ENCODE measurements at places on chromosomes 5 and 9.

DNA sequence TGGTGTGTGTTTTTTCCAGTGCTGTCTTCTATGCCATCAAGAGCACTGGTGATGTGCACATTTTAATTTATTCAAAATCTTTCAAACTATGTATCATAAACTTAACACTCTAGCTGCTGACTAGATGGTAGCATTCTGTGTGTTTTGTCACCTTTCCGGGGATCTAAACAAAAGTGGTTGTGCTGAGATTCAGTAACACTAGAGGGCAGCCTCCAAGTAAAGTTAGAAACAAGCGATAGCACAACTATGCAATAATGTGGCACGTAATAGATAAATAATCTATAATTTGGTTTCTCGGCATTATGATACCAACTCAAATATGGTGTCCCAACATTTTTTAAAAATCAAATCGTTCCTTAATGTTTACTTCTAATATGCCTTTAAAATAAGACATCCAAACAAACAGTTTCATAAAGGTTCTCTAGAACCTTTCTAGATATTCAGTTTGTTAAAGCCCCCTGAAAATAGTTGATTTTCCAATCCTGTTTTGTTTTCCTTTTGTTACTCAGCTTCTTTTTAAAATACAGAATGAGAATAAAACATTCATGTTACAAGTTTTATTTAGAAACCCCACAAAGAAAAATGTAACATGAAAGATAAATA is 16.9 kb downstream of the SEMA6A start:
- no peak for DNase-seq

GRCh38 chr9:17927616-17928015 is 348.8 kb downstream of the SH3GL2 start:
- no peak for DNase-seq

DNA sequence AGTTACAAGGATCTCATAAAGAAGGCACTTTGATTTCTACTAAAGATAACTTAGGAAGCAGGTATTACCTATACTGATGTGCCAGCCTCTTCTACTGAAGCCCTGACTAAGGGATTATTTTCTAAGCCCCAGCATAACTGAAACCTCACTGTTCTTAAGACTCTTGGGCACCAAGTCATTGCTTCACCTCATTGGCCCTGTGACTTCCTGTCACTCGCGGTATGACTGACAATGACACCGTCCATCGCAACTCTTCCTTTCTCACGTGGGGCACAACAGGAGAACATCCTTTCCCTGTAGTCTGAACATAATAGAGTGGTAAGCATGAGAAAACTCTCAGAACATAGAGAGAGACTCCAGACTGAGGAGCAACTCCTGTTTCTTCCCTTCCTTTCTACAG is 6.4 kb downstream of the OR2V2 start:
- no peak for DNase-seq

- DNase-seq, result no peak
Observed at GRCh38 chr5:150672237-150672883, 11.3 kb downstream of the MYOZ3 start.

DNA sequence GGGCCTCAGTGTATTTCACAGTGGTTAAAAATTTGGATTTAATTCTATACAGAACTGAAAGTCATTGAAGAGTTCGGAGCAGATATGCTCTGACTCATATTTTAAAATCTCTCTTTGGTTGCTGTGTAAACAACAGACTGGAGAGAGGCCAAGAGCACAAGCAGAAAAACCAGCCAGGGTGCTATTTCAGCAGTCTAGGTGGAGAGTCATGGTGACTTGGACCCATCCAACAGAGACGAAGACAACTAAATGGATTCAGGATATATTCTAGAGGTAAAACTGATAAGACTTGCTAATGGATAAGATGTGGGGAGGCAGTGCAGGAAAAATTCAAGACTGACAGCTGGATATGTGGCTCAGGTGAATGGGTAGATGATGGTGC is 168.9 kb downstream of the MAPKAP1 start:
- DNase-seq, result no peak

DNA sequence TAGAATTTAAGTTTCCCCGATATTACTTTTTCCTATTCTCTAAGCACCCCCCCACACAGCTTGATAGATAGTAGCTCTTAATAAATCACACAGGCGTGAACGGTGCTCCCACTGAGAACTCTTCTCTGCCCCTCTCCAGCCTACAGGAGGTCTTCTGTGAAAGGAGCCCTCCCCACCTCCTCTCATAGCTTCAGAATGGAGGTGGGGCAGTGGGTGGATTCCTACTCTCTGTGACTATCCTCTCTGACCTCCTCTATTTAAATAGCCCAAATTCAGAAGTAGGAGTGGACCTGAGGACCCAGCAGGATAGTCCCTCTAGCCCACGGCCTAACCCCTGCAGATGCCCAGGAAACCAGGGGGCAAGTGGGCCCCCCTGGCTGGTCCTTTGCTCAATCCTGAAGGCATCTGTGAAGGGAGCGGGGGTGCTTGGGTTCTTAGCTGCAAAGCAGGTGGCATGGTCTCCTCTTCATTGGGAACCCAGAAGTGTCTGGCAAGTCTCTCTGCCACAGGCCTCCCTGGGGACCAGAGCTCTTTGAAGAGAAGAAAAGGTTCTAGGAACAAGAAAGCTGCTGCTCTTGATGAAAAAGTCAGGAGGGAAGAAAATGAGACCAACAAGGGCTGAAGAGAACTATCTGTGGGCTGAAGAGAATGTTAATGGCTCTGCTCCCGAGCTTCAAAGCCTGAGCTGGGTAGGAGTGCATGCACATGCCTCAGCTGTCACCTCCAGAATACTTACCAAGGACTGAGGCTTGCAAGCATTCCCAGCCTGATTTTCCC is 21.1 kb upstream of the HSPA9 start:
- DNase-seq, result no peak

DNA sequence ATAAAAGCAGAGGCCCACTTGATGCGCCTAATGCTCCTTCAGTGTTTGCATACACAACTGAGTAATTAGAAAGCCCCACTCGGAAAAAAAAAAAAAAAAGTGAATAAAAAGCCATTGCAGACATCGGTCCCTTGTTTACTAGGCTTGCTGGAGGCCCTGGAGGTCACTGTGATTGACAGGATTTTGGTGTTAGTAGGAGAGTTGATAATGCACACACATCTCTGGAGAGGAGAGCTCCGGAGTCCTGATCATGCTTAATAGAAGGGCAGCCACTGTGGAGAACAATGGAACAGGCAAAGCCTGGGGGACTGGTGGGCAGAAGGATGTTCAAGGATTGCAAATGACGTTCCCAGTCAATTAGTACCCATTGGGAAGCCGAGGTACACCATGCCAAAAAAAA is 152.5 kb downstream of the EFNA5 start:
- DNase-seq, result no peak

GRCh38 chr5:172897481-172898217 is 61.6 kb upstream of the RPL26L1 start:
- DNase-seq, result no peak

GRCh38 chr5:119953474-119953873 is 324.1 kb downstream of the FAM170A start:
- no peak for DNase-seq

GRCh38 chr5:5063533-5063953 is 76.6 kb upstream of the ADAMTS16 start:
- no peak for DNase-seq

GRCh38 chr5:96885518-96886338 is 9.4 kb downstream of the ERAP2 start:
- no peak for DNase-seq

DNA sequence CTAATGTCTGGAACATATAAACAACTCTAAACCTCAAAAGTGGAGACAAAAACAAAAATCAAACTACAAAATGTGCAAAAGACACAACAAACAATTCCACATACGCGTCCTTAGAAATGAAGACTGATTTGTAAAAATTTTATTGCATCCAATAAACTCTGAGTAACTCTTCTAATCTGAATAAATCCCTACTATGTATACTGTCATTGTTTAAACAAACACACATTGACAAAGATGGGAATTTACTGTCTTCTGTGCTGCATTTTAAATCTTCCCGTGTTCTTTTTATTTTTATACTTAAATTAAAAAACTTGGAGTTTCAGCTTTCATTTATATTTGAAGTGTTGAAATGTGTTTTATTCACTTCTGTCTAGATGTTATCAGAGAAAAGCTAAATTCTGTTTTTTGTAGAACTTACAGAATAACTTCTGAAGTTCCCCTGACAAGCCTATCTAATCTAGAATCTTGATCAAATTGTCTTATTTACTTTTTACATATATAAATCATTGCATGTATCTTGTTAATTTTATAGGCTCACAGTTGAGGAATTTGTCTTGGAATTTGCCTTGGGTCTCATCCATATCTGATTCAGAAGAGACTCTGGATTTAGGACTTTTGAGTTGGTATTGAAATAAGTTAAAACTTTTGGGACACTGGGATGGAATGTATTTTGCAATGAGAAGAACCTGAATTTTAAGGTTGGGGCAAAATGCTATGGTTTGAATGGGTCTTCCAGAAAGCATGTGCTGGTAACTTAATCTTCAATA is 2064.4 kb upstream of the C9orf72 start:
- DNase-seq, result no peak

DNA sequence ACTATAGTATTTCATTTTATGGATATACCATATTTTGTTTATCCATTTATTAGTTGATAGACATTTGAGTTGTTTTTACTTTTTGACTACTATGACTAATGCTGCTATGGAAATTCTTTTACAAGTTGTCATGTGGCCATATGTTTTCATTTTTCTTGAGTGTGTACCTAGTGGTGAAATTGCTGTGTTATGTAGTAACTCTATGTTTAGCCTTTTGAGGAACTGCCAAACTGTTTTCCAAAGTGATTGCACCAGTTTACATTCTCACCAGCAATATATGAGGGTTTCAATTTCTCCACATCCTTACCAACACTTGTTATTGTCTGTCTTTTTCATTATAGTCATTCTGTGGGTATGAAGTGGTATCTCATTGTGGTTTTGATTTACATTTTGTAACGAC is 75.4 kb downstream of the GRIA1 start:
- no peak for DNase-seq

GRCh38 chr9:33408087-33408486 is 5.7 kb upstream of the AQP7 start:
- DNase-seq, result no peak

DNA sequence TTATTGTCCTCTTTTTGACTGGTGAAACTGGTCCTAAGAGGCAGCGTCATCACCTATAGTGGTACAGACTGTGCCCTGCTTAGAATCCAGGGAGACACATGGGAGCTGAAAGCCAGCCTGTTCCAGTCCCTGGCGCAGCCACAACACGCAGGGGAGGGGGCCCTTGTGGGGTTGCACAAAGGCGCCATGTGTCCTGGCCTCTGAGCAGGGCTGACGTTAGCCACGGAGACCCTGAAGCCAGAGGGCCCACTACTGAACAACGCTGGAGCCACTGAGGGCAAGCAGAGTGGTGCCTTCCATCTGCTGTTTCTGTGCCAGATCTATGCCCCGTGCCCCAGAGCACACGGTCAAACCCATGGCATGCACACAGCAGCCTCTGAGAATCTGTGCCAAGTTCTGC is 147.3 kb downstream of the ACTL7B start:
- DNase-seq, result no peak
